ENCODE measurements at places on chromosomes 6 and 20. TPM values are rescaled to one million over a fixed set of nuclear protein-coding genes. Genes with fewer than 3 reads are reported as not detected.

DNA sequence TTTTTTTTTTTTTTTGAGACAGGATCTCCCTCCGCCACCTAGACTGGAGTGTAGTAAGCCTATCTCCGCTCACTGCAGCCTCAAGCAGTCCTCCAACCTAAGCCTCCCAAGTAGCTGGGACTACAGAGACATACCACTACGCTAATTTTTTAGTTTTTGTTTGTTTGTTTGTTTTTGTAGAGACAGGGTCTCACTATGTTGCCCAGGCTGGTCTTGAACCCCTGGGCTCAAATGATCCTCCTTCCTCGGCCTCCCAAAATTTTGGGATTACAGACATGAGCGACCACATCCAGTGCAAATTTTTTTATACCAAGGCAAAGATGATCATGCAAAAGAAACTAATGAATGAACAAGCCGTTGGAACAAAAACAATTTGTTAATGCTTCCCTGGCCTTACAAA, 5.3 kb downstream of the FUCA2 start:
- DNase-seq, result no peak

- no peak for DNase-seq
These were observed 6.9 kb downstream of the TGM6 start for GRCh38 chr20:2387580-2387979.

Gene CLPSL2
- not detected for total RNA-seq

Gene PPP1R3G
- 0.07 TPM for total RNA-seq

Gene SLC22A7
- total RNA-seq, result not detected

Gene MUCL3
- total RNA-seq, result not detected

DNA sequence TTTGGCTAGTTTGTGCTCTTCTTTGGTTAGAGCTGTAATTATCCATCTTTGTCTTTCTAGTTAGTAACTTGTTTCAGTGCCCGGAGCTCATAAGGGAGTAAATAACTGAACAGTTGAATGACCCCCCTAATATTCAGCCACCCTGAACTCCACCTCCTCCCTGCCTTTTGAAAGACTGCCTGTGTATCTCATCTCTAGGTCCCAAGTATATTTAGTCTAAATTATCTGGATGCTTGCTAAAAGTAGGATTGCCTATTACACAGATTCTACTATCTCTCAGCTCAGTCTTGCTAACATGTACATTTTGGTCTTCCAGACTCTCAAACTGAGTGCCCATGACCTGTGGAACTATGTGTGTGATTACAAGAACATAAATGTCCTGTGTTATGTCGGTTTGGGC, 145.9 kb downstream of the GJA1 start:
- no peak for DNase-seq

GRCh38 chr20:3757268-3757667, 10.3 kb downstream of the ADISSP start:
- no peak for DNase-seq

GRCh38 chr6:6973721-6974120, 134.0 kb upstream of the RREB1 start:
- no peak for DNase-seq

Gene UNC93A
- total RNA-seq, result not detected

GRCh38 chr6:29887819-29888776, 54.2 kb upstream of the HLA-A start:
- DNase-seq, result peak; percentile 80

- DNase-seq, result no peak
These were observed 17.9 kb upstream of the PNPLA1 start for GRCh38 chr6:36252005-36252404.

GRCh38 chr6:138821519-138821918, 25.6 kb downstream of the ECT2L start:
- DNase-seq, result no peak

Gene PRR18
- total RNA-seq, result not detected

DNA sequence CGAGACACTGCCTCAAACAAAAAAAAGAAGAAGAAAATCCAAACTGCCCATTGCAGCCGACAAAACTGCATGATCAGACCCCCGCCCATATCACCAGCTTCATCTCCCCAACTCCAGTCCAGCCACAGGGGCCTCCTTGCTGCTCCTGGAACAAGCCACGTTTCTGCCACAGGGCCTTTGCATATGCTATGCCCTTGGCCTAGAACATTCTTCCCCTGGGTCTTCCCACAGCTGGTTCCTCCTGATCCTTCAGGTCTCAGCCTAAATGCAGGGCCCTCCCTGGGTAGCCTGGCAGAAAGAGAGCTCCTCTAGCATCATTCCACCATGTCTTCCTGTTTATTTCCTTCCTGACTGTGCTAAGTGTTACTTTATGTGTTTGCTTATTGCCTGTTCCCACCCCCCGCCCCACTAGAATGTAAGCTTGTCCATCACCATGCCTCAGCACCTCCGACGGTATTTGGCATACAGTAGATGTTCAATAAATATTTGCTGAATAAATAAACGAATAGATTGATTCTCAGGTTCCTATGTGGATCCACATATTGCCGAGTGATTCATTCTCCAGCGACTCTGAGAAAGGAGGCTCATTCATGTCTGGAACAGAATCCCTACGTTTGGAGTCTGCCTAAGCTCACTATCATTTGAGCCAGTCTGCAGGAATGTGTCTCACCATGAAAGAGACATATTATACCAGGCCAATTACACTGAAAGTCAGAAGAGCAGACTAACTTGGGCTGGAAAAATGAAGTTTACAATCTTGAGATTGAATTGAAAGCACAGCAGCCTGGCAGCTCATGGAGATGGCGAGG, 56.1 kb downstream of the NFATC2 start:
- no peak for DNase-seq

Gene CDC5L
- 22.7 TPM for total RNA-seq

- no peak for DNase-seq
These were observed 320.8 kb downstream of the TAF4 start for GRCh38 chr20:61744691-61745396.

DNA sequence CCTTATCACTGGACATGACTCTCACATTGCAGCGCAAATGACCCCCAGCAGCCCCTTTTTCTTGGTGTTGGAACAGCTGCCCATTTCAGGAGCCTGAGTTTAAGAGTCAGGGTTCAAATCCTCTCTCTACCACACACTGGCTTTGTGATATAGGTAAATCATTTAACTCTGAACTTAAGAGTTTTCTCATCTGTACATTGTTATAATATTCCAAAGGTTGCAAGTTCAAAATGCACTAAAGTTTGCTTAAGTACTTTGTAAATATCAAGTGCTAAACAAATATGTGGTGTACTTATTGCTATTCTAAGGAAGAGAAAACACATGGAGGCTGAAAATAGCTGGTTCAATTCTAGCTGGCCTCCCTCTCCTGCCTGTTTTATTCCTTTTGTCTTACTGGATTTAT, 39.3 kb upstream of the PBOV1 start:
- DNase-seq, result no peak

DNA sequence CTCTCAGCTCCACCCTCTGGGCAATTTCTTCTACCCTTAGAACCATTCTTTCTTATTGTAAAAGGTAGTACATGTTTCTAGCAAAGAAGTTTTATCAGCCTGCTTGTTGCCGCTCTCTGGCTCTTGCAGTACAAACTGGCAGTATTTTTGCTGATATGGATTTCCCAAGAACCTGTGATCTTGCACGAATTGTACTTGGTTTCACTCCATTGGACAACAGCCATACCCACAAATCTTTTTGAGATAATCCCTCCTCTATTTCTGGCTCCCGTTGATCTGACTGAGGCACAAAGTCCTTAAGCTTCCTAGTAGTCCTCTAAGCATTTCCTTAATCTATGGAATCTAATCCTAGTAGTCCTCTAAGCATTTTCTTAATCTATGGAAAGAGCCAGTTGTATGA, 487.0 kb upstream of the PTCHD4 start:
- DNase-seq, result no peak

GRCh38 chr6:90044182-90044832, 150.0 kb downstream of the GJA10 start:
- no peak for DNase-seq

Gene PLCB1
- 0.56 TPM for total RNA-seq

DNA sequence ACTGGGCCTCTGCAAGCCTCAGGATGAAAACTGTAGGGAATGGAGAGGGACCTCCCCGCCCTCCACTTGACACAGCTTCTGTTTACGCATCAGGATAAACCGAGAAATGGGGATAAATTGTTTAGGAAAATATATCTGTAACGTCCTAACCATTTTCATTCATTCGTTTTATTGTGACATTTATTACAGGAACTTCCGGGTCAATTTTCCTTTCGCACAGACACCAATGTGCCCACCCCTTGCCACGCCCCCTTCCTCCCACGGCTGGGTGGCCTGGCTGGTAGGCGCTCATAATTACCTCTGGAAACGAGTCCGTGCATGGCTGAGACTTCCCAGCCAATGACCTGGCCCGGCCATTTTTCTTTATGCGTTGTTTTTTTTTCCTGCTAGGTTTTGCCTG, 96.1 kb downstream of the BMP7 start:
- DNase-seq, result no peak

DNA sequence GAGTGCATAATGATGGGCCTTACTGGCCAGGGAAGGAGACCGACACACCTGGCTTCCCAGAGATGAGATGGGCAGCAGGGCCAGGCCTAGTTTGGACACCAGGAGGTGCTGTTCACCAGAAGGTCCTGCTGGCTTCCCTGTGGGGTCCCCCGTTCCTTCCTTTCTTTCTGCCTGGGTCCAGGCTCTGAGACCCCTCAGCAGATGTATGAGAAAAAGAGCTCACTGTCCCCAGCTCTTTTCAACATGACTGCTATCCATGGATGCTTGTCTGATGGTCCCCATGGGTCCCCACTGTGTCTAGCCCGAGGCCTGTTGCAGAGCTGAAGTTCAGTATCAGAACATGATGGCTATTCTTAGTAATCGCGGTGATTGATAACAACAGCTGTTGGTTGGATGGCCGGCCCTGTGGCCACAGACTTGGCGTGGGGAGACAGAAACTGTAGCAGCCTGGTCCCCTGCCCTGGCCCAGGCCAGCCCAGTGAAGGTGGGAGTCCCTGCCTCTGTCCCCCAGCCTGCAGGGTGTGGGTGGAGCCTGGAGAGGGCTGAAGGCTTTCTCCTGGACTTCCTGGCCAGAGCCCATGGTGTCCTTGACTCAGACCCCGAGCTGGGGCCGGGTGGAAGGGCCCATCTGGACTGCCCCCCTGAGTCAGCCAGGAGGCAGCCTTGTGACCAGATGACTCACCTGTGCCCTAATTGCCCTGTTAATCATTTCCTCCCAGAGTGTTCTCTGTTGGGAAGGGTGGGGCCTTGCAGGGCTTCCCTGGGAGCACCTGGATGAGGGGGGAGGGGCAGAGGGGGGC, 9.9 kb upstream of the BAK1 start:
- peak; percentile 50 for DNase-seq

- DNase-seq, result no peak
These were observed 4.8 kb upstream of the BCAS4 start for GRCh38 chr20:50789968-50790650.

GRCh38 chr6:14857501-14857900, 388.4 kb upstream of the JARID2 start:
- DNase-seq, result peak; percentile 36

DNA sequence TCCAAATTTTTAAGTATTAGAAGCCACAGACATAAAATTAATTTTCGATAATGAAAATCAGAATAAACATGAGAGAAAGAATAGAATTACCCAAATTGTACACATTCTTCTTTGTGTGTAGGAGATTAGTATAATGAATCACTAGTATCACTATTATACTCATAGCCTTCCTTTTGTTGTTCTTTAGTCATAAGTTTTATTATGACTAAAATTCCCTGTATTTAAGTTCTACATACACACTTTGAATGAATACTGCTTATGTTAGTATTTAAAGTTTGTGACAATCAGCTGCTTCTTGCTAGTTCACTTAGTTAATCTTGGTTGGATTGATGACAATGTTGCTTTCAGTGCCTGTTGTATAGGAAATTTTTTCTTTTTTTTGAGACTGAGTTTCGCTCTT, 72.7 kb downstream of the CCDC170 start:
- DNase-seq, result no peak

DNA sequence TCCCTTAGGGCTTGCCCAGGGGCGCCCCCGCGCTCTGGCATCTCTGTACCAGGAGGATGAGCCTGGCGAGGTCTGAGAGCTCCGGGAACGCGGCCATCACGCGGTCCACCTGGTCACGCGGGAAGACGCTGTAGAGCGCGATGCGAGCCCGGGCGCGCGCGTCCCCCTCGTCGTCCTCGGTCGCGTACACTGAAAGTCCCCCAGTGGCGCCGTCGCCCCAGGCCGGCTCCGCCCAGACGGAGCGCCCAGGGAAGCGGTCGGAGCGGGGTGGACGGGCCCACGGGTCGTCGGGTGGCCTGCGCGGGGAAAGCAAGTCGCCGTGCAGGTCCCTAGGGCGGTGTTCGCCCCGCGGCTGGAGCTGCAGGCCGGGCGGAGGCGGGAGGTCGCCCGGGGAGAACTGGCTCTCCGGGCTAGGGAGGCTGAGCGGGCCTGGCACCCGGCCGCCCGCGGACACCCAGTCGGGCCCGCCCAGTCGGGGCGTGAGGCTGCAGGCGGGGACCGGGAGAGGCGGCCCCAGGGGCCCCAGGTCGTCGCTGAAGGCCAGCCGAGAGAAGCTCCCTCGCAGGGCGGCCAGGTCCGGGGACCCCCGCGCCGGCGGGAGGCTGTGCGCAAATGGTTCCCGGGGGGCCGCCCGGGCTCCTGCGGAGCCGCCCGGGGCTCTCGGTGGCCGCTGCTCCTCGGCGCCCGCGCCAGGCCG, 34.0 kb downstream of the ZC3H12D start:
- no peak for DNase-seq

Gene BMP7
- total RNA-seq, result not detected

- DNase-seq, result no peak
These were observed 70.1 kb downstream of the SLX4IP start for GRCh38 chr20:10504994-10505730.

DNA sequence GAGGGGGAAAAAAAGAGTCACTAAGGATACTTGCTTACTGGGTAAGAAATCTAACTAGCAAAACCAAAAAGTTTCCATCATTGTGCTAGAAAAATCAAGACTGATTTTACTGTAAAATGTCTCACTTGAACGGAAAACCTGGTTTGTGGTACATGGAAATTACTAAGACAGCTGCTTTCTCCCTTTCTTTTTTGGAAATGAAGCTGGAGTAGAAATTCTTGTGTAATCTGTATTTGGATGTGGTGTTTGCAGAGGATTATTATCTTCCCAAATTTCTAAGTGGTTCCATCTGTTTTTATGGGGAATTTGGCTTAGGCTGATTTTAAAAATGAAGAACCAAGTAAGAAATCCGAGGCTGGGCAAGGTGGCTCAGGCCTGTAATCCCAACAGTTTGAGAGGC, 20.4 kb downstream of the EPB41L2 start:
- no peak for DNase-seq

GRCh38 chr6:116997496-116997895, 120.5 kb downstream of the RFX6 start:
- DNase-seq, result no peak

- DNase-seq, result no peak
These were observed 51.9 kb downstream of the UNC5CL start for GRCh38 chr6:40986921-40987819.

- DNase-seq, result no peak
These were observed 610.3 kb downstream of the RNF144B start for GRCh38 chr6:18997375-18997826.

- DNase-seq, result no peak
These were observed 30.5 kb downstream of the PLCB4 start for GRCh38 chr20:9099372-9099771.

Gene RTF2
- 85.5 TPM for total RNA-seq

- DNase-seq, result no peak
These were observed 980 bp downstream of the MBOAT1 start for GRCh38 chr6:20211037-20211940.
